A549 treated with CORT108297 at 1 μM for 4 hours (cell line): ENCODE measurements at places on chromosomes 4 and X. TPM values are rescaled to one million over a fixed set of nuclear protein-coding genes. Genes with fewer than 3 reads are reported as not detected.

USP11 gene
- total RNA-seq = 47.0 to 53.2 TPM (median 52.4 TPM) in 5 replicates

PLXNA3 gene
- 9.7 to 17.8 TPM (median 15.3 TPM) in 5 replicates for total RNA-seq

SULT1E1 gene
- not detected in 5 replicates for total RNA-seq

ATP2B3 gene
- 0.05 to 0.25 TPM (median 0.17 TPM) in 5 replicates for total RNA-seq

SNCA gene
- 0.08 to 0.31 TPM (median 0.14 TPM) in 5 replicates for total RNA-seq

IL2 gene
- total RNA-seq = not detected in 5 replicates

ADH5 gene
- 102 to 133 TPM (median 105 TPM) in 5 replicates for total RNA-seq

WDR17 gene
- 1.4 to 2.2 TPM (median 1.9 TPM) in 5 replicates for total RNA-seq

PPARGC1A gene
- total RNA-seq = 0.03 to 0.18 TPM (median 0.14 TPM) in 4 of 5 replicates, not detected in the other

SPATA18 gene
- total RNA-seq = 3.5 to 5.6 TPM (median 4.3 TPM) in 5 replicates

PDCL2 gene
- total RNA-seq = not detected in 5 replicates

FAM241A gene
- total RNA-seq = 0.88 to 1.1 TPM (median 1.0 TPM) in 5 replicates

TENT5D gene
- total RNA-seq = not detected in 5 replicates

SMAD1 gene
- total RNA-seq = 9.0 to 13.8 TPM (median 10.3 TPM) in 5 replicates

GSPT2 gene
- 7.7 to 10.9 TPM (median 8.5 TPM) in 5 replicates for total RNA-seq

AWAT1 gene
- not detected in 5 replicates for total RNA-seq

TRIM61 gene
- total RNA-seq = not detected in 5 replicates

EGFL6 gene
- total RNA-seq = not detected in 5 replicates

GLRB gene
- total RNA-seq = 0.61 to 1.5 TPM (median 1.2 TPM) in 5 replicates

FAM9B gene
- not detected in 5 replicates for total RNA-seq

MTMR8 gene
- 0.30 to 0.89 TPM (median 0.49 TPM) in 5 replicates for total RNA-seq

CPZ gene
- 0.20 to 0.35 TPM (median 0.24 TPM) in 5 replicates for total RNA-seq

IL13RA2 gene
- 0.06 to 0.08 TPM (median 0.06 TPM) in 3 of 5 replicates, not detected in the others for total RNA-seq

EVC2 gene
- 1.8 to 2.7 TPM (median 2.2 TPM) in 5 replicates for total RNA-seq

CXCL10 gene
- total RNA-seq = 0.07 to 0.22 TPM (median 0.13 TPM) in 5 replicates

OR13H1 gene
- not detected in 5 replicates for total RNA-seq

TRIML2 gene
- total RNA-seq = 49.6 to 79.6 TPM (median 64.1 TPM) in 5 replicates

ASMTL gene
- 17.0 to 20.5 TPM (median 18.5 TPM) in 5 replicates for total RNA-seq

MAGEA11 gene
- total RNA-seq = 0.07 TPM in 1 of 5 replicates, not detected in the others

NXF2 gene
- total RNA-seq = not detected in 5 replicates

P2RY4 gene
- total RNA-seq = not detected in 5 replicates

GAGE12G gene
- total RNA-seq = not detected in 5 replicates

ETDA gene
- not detected in 5 replicates for total RNA-seq

UXT gene
- total RNA-seq = 147 to 192 TPM (median 175 TPM) in 5 replicates

OSTC gene
- total RNA-seq = 91.0 to 117 TPM (median 95.0 TPM) in 5 replicates

GYPB gene
- total RNA-seq = not detected in 5 replicates
